ENCODE measurements at places on chromosomes 4 and X. TPM values are rescaled to one million over a fixed set of nuclear protein-coding genes. Genes with fewer than 3 reads are reported as not detected.

The PAGE5 gene
- total RNA-seq, result not detected

The GAGE12H gene
- not detected for total RNA-seq

The PWWP3B gene
- 0.18 TPM for total RNA-seq

The UTP14A gene
- 21.7 TPM for total RNA-seq

The PASD1 gene
- total RNA-seq, result not detected

Data from glomerular endothelial cell (primary cell).